Right lobe of liver (tissue), 6 donors: ENCODE measurements at places on chromosomes 4 and X. TPM values are rescaled to one million over a fixed set of nuclear protein-coding genes. Genes with fewer than 3 reads are reported as not detected.

Gene FRAS1
- total RNA-seq: 0.54 TPM

Gene HAUS7
- total RNA-seq: 8.6 TPM

Gene RAI2
- 2.1 TPM for total RNA-seq

Gene XAGE1B
- total RNA-seq: not detected

Gene GRIA2
- not detected for total RNA-seq

Gene IL13RA2
- 4.5 TPM for total RNA-seq

Gene LUZP4
- total RNA-seq: not detected

Gene TCP11X2
- not detected for total RNA-seq

Gene MTHFD2L
- 18.8 TPM for total RNA-seq

Gene RASGEF1B
- total RNA-seq: 22.9 TPM

Gene KIAA1210
- total RNA-seq: not detected

Gene ODAPH
- not detected for total RNA-seq

Gene OPRPN
- not detected for total RNA-seq

Gene CPZ
- 0.77 TPM for total RNA-seq

Gene XAGE2
- not detected for total RNA-seq

Gene MAGEA4
- total RNA-seq: not detected

Gene HAND2
- 6.2 TPM for total RNA-seq

Gene FAM149A
- total RNA-seq: 21.8 TPM

Gene NKX6-1
- not detected for total RNA-seq

Gene NEIL3
- total RNA-seq: 2.3 TPM

Gene SATL1
- total RNA-seq: not detected

Gene SMIM10
- total RNA-seq: 0.33 TPM

Gene IL2RG
- total RNA-seq: 1.2 TPM

Gene NLGN3
- total RNA-seq: 0.25 TPM

Gene SPANXC
- not detected for total RNA-seq

Gene TLR2
- 11.1 TPM for total RNA-seq

Gene CACNA1F
- not detected for total RNA-seq

Gene NOX1
- not detected for total RNA-seq

Gene CLTRN
- 10.1 TPM for total RNA-seq
